ENCODE measurements at places on chromosomes 4 and X.

- DNase-seq, result peak; percentile 56
Observed at GRCh38 chrX:106898462-106898861, 4.7 kb downstream of the RIPPLY1 start.

DNA sequence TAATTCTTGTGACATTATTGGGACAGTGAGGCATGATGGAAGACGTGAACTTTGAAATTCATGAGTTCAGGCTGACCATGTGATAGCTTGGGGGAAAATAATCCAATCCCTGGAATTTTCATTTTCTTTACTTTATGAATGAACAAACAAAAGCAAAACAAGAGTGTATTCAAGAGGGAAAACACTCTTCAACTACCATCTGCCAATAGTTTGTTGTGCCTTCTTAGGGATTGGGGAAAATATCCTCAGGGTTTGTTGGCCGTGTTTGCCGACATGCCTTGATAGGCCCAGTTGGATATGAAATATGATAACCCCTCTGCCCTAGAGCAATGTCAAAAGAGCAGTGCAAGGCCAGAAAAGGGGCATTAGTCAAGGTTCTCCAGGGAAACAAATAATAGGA, 80.8 kb upstream of the CLNK start:
- no peak for DNase-seq

DNA sequence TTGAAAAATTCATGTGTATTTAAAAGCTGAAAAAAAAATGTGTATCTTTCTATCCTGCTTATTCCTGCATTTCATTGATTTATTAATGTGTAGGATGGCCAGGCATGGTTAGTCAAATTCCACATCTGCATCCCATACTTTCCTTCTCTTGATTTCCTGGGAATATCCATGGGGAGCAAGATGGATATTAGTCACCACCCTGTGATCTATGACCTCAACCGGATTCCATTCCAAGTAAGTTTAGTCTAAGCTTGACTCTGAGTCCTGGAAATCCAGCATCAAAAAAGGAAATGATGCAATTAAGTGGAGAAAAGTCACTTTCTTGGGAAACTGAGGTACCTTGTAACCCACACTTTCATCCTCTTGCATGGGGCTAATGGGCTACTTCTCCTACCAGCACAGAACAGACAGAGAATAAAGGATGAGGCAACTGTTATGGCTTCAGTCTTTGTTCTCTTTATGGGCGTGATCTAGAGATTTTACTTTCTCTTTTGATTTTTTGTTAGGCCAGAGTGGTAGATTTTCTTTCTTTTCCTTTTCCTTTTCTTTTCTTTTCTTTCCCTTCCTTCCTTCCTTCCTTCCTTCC, 17.1 kb upstream of the BEX4 start:
- no peak for DNase-seq

DNA sequence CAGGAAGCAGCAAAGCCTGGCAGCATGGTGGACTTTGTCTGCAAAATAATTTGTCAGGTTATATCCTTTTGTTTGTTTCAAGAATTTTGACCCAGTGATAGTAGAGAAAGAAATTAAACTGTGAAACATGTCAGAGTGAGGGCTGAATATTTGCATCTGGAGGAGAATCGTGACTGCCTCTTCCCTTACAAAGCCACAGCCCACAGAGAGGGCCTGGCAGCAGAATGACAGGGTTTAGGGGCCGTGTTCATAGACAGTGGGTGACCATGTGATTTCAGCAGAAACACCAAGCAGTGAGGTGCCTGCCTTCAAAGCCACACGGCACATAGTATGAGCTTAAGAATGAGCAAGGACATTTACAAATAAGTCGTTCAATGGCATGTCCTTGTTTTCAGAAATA, 24.4 kb upstream of the PLAC8 start:
- no peak for DNase-seq

DNA sequence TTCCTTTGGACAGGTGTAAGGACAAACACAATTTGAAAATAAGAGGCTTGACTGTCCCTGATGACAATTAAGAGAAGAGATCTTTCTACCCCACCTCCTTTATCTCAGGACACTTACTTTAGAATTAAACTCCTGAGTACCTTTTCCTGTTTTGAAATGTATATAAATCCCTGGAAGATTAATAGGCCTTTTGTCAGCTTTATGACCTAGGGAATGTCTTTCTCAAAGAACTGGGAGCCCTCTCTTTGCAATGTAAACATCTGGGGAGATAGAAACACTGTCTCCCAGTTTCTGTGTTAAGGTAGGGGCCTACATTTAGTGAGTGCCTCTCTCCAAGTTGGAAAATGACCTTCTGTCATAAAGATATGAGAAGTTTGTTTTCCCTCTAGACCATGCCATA, 31.7 kb downstream of the AGA start:
- no peak for DNase-seq

DNA sequence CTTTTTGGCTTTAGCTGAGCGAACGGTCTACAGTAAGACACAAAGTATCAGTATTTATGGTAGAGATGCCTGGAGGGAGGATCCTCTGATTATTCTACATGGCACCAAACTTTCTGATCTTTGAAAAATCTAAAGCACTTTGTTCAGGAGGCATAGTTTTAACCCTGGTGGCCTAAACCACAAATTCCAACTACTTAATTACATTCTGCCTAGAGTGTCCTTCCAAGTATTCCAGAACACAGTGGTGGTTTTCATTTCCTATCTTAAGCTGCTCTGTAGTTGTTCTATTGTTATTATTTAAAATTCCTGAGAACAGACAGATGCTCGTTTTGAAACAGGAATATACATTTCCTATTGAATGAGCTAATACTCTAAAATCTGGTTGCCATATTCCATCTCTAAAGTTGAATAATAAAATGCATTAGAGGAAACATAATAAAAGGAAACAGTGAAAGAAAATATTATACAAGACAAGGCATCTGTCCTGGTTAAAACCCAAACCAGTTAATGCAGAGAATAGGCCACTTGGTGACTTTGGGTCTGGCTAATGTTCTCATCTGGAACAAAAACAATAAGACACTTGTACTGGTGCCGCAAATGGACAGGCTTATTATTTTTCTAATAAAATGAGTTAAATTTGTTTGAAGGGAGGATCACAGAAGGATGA, 657.4 kb downstream of the SPRY1 start:
- DNase-seq, result no peak

DNA sequence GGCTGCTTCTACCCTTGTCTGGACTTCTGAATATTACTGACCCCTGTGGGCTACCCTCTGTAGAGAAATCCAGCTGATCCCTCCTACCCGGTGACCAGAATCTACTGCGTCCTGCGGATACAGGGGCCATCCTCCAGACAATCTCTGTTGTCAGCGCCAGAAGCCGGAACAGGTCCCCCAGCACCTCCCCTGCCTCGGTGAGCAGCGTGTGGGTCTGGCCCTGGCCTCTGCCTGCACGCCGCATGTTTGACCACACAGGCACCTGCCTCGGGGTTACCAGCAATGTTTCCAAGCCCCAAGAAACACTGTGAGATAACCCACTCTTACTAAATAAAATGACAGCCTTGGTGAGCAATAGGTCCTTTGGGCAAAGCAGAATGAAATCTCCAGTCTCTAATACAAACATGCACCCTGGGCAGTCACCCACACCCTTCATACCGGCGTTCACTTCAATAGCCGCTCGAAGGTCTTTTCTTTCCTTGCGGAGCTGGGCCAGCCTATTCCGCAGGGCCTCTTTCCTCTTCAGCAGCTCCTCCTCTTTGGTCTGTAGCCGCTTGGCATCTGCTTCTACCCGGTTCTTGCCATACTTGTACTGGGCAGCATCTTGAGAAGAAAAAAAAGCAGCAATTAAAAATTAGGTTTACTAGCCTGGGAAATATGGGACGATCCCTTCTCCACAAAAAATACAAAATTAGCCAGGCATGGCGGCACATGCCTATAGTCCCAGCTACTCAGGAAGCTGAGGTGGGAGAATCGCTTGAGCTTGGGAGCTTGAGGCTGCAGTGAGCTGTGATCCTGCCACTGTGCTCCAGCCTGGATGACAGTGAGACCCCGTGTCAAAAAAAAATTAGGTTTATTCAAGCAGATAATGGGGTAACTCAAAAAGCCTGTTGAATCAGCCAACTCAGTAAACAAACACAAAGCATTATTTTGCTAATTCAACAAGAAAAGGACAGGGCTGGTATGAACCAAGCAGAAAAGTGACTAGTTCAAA, 165.1 kb downstream of the AFAP1 start:
- DNase-seq, result no peak
